ENCODE measurements at places on chromosomes 7 and 10.

DNA sequence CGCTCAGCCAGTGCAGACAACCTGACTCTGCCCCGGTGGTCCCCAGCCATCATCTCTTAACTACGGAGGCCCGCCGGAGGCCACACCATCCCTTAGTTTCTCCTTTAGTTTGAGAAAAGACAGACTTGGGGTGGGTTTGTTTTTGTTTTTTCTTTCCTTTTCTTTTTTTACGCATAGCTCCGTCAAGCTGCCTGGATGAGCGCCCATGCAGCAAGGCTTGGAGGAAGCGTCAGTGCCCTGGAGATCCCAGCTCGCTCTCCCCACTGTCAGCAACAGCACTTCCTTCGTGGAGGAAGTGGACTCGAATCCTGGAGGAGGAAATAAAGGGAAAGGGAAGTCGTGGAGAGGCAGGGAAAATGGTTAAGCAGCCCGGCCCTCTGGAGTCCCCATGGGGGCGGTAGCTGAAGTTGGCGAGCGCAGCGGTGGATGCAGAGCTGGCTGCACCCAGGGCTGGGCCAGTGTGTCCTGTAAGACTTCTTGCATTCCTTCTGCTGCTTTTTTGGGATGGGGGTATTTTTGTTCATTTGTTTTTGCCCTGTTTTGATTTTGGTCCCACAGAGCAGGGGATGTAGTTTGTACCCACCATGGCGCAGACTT lies 35.9 kb upstream of the GJD4 start:
- DNase-seq = no peak

DNA sequence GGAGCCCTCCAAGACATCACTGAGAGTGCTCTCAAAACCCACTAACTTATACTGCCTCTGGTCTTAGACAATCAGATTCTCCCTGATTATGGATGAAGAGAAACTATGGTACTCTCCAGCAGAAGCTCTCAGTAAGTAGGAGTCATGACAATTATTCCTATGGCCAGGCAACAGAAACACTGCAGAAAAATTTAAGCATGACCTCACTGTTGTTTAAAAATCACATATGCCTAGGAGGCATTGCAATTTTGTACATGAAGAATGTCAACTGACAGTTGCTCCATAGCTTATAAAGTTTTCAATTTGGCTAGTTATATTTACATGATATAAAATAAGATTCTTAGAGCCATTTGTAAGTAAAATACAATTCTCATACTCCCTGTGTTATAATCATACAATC lies 105.9 kb upstream of the LSM8 start:
- no peak for DNase-seq

DNA sequence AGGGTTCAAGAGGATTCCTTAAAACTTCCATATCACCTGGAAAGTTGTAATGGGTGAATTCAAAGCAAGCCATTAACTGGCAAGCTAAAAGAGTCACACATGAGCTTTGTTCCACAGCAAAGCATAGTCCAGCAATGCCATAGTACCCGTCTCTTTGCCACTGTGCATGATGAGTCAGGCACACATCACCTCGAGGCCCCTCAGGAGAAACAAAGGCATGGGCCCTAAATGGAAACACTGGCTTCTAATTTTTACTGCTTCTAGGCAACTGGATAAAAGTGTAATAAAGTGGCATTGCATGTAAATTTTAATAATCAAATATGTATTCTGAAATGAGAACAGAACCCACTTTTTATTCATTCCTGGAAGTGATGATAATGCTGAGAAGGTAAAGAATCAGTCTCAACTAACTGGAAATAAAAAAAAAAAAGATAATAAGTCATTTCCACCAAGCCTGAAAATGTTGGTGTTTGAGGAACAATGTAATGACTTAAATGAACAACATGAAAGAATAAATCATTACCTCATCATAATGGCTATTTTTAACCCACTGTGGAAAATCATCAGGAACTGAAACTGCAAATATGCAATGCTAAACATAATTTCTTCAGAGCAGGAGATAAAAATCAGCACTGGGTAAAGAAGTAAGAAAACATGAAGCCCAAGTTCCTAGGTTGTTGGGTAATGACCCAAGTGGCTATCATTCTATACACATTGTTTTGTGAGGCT lies 104.9 kb downstream of the CDK6 start:
- DNase-seq = no peak

DNA sequence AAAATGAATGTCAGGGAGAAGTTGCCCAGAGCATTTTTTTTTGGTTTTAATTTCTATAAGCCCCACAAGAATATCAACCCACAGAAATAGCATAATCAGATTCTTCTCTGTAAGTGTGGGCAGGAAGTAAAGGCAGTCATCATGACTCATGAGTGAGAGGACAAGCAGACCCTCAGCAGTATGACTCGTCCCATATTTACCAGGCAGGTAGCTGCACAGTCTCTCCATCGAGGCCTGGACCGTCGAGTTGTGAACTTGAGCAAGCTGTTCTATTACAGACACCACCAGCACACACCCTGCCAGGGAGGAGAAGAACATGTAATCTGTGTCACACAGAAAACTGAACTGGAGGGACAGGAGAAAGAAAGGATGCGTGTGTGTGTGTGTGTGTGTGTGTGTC lies 37.8 kb downstream of the AOAH start:
- DNase-seq = no peak

- DNase-seq = no peak
These were observed 605.5 kb downstream of the LRMDA start for GRCh38 chr10:76036962-76037361.

- DNase-seq = peak; percentile 75
These were observed 493.4 kb downstream of the TNS3 start for GRCh38 chr7:47088329-47089067.

GRCh38 chr7:82539969-82540368 lies 96.4 kb upstream of the CACNA2D1 start:
- DNase-seq = no peak

DNA sequence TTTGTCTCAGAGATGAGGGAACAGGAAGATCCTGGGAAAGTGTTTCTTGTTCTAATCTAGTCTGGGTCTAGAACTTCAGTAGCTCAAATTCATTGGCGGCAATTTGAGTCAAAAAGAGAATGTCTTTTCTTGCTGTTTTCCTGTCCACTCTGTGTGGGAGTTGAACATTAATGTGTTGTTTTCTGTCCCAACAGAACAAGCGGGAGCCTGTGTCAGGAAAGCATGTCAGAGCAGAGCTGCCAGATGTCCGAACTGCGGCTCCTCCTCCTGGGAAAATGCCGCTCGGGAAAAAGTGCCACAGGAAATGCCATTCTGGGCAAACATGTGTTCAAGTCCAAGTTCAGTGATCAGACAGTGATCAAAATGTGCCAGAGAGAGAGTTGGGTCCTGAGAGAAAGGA lies 16.0 kb downstream of the GIMAP8 start:
- DNase-seq = no peak

- no peak for DNase-seq
These were observed 40.1 kb downstream of the ZAN start for GRCh38 chr7:100773491-100773890.

All from left ventricle myocardium superior (tissue), 1 donor.